Kidney tubule cell (primary cell): ENCODE measurements at places on chromosomes 3 and 15.

- peak; percentile 17 for DNase-seq
Observed at GRCh38 chr15:73822998-73823397, 50.4 kb upstream of the TBC1D21 start.

DNA sequence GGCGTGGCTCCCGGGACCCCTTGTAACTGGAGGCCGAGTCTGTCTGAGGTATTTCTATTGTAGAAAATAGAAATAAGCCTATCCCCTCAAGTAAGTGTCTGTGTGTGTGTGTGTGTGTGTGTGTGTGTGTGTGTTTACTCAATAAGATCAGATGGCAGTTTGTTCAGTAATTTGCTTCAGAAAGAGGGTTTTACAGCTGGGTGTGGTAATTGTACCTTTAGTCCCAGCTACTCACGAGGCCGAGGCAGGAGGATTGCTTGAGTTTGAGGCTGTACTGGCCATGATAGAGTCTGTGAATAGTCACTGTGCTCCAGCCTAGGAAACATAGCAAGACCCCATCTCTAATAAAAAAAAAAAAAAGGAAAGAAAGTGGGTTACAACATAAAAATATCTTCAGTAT is 8.7 kb downstream of the SPINT1 start:
- DNase-seq: no peak

- DNase-seq: no peak
Observed at GRCh38 chr3:176479248-176479647, 718.0 kb downstream of the TBL1XR1 start.

DNA sequence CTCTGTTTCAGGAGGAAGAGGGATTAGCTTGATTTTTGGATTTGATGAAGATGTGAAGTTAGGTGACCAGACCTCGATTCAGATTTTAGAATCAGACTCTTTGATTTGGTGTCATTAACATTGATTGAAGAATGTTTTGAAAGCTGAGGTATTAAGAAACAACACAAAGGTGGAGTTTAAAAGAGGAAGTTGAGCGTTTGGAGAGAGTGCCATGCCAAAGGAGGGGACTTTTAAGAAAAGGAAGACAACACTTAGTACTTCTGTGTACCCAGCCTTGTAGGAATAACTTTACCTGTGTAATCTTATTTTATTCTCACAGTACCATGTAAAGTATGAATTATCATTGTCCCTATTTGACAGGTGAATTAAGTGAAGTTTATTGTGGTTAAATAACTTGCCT is 34.4 kb downstream of the PPARG start:
- no peak for DNase-seq

- DNase-seq: no peak
Observed at GRCh38 chr3:112346491-112347122, 13.7 kb downstream of the CD200 start.

DNA sequence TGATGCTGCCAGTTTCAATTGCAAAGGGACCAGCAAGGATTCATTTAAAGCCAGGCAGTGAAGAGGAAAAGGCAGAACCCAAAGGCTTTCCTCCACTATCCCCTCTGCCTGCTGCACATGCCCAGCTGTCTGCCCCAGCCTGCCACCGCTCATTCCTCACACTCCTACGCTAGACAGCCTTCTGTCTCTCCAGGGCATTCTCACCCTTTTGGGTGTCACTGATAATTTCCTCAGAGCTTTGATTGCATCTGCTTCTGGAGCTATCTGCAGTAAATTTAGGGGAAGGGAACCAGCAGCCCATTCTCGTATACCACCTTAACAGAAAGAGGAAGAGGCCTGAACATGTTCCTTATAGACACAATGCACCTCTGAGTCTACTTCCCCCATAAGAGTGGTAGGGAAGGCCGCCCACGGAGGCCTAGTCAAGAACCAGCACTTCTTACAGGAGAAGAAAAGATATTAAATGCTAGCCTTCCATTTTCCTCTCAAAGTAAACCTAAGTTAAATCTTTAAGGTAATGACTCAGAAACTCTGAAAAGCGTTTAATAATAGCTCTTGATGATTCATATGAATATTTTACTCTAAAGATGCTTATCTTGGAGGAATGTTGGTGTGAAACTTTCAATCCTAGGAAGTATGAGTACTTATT is 20.9 kb downstream of the NUDT16 start:
- DNase-seq: peak; percentile 28

- DNase-seq: no peak
Observed at GRCh38 chr15:29819979-29820378, 2.3 kb downstream of the TJP1 start.

DNA sequence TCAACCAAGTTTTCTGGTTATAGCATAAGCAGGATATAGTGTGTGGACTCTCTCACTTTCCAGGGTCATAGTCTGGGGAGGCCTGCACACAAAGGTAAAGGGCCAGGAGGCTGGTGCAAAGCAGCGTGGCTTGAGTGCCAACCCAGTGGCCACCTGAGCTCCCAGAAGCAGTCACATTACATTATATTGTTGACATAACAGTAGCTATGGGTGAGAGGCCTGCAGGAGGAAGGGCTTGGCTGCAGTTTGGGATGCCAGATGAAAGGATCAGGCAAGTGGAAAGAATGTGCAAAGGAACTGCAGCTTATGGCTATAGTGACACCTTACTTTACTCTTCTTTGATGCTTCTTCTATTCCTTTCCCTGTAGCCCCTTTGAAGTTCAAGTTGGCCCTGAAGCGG is 96.5 kb downstream of the FLNB start:
- DNase-seq: no peak

DNA sequence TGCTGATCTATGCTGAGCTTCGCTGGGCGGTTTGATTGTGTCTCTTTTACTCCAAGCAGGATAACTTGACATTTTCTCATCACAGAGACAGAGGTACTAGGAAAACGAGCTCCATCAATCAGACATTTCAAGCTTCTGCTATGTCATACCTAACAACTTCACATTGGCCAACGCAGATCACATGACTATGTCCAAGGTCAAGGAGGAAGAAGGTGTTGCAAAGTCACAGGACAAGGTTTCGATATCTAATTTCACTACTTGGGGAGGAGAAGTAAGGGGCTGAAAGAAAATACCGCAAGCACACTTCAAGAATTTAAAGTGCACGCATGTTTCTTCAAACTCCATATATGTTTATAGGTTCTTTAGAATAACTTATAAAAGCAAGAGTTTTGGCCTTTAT is 425.8 kb downstream of the CHL1 start:
- no peak for DNase-seq

DNA sequence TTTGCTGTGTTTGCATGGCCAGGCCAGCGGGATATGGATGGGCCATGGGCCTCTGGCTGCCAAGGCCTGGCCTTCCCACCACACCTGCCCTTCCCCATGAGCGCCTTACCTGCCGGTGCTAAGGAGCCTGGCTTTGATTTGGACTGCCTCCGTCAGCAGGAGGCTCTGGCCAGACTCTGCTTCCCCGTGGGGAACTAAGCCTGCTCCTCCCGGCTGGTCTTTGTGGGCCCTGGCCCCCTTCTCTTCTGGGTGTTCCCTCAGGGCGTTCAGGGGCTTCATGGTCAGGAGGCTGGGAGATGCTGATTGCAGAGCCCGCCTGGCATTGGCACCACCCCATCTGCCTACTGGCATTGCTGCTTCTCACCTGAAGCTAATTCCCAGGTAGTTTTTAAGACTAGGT is 45.2 kb downstream of the SMAD6 start:
- no peak for DNase-seq

- DNase-seq: peak; percentile 12
Observed at GRCh38 chr3:61612211-61613194, 51.1 kb downstream of the PTPRG start.

- no peak for DNase-seq
Observed at GRCh38 chr3:127923611-127924010, 8.6 kb downstream of the KBTBD12 start.

DNA sequence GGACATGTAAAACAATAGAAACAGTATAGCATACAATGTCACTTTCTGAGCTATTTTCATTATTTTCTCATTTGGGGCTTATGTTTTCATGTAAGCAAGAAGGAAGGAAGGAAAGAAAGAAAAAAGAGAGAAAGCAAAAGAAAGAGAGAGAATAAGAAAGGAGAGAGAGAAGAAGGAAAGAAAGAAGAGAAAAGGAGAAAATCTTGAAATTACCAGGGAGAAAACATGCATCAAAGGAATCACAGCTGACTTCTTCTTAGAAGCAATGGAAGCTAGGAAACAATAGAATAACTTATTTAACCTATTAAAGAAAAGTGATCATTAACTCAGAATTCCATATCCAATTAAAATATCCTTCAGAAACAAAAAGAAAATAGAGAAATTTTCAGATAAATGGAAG is 471.5 kb downstream of the OCA2 start:
- no peak for DNase-seq

DNA sequence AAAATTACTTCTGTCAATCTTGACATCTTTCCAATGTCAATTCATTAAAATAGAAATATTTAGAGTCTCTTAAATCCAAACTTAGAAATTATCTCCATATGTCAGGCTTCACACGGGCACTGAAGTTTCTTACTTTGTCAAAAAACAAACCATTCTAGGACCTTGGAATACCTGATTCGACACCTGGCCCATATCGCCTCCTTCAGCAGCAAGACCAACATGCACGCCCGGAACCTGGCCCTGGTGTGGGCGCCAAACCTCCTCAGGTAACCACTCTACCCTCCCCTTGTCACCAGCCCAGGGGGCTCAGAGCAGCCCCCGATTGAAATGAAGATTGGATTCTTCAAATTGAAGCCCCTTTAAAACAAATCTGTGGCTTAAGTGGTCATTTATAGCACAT is 81.3 kb downstream of the TMEM39A start:
- no peak for DNase-seq

DNA sequence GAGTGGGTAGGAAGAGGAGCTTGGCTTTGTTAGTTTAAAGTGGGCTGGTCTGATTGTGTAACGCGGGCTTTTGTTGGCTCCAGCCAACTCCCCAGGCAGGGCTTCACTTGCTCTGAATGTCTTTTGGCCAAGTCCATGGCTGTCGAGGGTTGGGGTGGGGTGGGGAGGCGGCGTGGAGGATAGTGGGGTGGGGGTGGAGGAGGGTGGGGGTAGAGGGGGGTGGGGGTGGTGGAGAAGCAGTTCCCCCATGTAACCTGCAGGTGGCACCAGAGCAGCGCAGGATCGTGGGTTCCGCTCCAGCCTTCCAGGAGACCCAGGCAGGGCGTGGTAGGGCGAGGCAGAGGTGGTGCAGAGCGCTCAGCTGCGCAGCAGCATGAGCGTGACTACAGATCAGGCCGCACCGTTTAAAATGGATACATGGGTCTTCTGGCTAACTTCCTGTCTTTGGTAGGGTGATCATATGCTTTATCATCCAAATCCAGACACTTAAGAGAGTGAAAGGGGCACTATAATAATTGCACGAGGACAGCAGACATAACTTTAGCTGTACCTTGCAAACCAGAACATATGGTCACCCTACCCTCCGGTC is 28.3 kb downstream of the GOLGA6A start:
- DNase-seq: peak; percentile 56

GRCh38 chr3:90052425-90052950 is 945.1 kb downstream of the EPHA3 start:
- DNase-seq: no peak

GRCh38 chr3:140447136-140447535 is 230.7 kb upstream of the TRIM42 start:
- DNase-seq: peak; percentile 61

DNA sequence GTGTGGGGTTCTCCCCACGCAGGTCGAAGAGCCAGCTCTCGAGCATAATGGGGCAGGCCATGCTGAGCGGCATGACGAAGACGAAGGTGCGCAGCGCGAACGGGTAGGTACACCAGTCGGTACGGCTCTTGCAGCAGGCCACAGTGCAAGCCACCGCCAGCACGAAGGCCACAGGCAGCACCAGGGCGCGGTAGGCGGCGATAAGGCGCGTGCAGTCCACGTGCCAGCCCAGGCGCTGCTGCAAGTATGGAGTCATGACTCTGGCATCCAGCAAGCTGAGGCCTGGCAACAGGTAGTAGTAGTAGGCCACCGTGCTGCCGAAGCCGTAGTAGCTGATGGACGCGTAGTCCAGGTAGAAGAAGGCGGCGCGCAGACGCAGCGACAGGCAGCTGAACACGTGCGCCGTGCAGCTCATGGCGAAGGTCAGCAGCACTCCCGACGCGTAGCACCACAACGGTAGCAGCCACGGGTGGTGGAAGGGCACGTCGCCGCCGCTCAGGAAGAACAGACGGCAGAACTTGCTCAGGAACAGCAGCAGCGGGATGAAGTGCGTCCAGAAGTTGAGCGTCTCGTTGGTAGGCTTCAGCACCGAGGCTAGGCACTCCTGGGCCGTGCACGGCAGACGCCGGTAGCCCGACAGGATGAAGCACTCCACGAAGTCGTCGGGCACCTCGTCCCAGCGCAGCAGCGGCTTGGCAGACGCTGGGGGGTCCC is 797 bp downstream of the PAQR9 start:
- DNase-seq: no peak

DNA sequence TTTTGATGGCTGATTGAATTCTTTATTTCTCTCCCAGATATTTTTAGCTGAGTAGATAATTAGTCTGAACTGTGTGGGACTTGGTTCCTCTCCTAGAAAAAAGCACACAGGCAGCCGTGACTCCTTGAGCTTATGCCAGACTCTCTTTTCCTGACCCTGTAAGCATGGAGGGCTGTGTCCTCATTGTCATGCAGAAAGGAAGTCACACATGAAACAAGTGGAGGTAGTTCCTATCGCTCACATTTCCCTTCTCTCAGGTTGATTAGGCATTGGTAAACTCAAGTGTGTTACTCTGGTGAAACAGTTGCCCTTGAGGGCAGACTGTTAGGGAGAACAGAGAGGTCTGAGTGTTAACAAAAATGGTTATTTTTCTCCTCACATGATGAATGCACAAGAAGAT is 6.3 kb upstream of the RTP4 start:
- peak; percentile 28 for DNase-seq

DNA sequence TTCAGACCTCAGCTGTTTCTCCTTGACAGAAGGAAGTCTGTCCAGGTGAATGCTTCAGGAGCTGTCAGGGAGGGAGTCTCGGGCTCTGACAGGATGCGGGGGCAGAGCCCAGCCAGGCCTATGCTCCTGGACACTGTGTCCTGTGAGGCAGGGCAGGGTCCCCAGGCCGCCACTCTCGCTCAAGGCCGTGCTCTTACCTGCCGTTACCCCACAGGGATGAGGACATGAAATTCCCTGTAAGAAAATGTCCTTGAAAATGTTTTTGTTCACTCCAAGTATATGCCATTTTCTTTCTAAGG is 63.9 kb downstream of the BOC start:
- no peak for DNase-seq

- DNase-seq: no peak
Observed at GRCh38 chr3:155481591-155481990, 188.1 kb upstream of the STRIT1 start.

DNA sequence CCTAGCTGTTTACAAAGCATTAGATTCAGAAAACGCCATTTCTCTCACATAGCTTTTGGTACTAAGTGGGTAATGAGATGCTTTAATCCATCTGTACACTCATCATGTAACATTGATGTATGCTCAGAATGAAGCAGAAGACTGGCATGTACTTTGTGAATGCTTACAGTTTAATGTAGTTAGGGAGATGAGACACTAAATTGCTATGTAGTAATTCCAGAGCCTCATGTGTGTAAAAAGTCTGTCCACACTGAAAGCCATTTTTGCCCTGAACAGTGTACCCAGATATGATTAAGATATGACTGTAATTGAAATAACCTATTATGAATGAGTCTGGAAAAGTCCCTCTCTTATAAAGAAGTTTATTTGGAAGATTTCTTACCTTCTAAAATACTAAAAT is 66.5 kb downstream of the ARMC8 start:
- DNase-seq: peak; percentile 32

- DNase-seq: no peak
Observed at GRCh38 chr3:109278546-109278945, 37.8 kb downstream of the DPPA2 start.

GRCh38 chr15:81511138-81511537 is 137.1 kb upstream of the TMC3 start:
- DNase-seq: no peak

GRCh38 chr3:57928511-57928910 is 79.7 kb upstream of the FLNB start:
- no peak for DNase-seq

GRCh38 chr3:153901991-153902390 is 219.2 kb upstream of the ARHGEF26 start:
- peak; percentile 21 for DNase-seq
